ENCODE measurements at places on chromosomes 1 and 21.

DNA sequence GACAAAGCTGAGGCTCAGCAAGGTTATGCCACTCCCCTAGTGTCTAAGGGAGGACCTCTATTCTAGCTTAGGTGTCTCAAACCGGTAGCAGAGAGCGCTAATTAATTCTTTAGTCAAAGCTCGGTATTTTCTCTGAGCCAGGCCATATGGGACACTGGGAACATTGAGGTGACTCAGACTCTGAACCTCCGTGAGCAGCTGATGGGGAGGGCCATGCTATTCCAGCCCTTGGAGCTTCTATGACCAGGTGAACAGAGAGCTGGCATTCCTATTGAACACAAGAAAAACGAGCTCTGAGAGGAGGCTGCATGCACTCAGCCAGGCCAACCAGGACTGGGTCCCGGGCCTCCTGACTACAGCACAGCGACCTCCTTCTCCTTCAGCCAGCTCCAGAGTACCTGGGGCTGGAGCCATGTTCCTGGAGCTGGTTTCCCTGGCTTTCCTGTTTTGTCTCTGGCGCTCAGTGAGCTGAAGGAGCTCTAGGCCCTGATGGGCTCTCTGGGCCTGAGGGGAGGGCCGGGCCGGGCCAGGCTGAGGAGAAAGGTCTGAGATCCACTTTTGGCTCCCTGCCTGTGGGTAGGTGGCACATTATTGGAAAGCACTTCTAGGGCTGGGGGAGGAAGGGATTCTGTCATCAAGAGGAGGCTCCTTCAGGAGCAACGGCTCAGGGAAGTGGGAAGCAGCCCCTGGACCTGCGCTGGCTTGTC, 37.0 kb downstream of the SLC9A1 start:
- DNase-seq: no peak

- DNase-seq: no peak
Observed at GRCh38 chr21:14543983-14544382, 2.1 kb downstream of the SAMSN1 start.

DNA sequence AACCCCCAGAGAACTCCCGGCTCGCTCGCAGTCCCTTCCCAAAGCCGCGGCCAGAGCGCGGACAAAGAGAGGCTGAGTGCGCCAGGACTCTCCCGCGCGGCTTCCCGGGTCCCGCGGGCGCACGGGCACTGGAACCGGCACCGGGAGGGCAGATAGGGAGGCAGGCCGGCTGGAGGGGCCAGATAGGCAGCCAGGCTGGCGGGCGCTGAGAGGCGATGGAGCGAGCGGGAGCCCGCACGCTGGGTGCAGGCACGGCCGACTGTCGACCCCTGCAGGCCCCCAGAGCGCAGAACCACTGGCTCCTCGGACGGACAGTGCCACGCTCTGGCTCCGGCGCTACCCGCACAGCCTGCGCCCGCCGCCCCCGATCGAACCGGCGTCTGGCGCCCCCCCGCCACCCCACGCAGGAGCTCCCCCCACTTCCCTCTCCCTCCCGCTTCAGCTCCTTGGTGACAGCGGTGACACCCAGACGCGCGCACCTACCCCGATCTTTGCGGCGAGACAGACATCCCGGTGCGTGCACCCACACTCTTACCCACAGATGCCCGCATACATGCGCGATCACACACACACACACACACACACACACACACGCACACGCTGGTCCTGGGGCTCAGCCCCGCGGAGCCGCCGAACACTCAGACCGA, 534 bp downstream of the SLC6A9 start:
- DNase-seq: no peak

GRCh38 chr1:205171369-205171768, 40.1 kb downstream of the DSTYK start:
- no peak for DNase-seq

DNA sequence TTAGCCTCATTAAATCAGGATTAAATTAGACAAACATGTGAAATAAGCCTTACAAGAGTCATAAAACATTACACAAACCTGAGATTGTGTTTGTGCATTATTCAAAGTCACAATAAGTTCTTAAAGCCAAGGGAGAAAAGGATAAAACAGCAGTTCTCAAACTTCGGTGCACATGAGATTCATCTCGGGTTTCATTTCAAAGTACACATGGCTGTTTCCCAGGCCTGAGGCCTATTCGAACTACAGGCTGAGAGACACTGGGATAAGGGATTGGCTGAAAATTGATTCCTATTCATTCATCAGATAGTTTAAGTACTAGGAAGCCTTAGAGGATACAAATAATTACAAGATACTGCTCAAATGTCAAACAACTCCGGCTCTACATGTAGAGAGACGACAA, 35.9 kb upstream of the PROX1 start:
- no peak for DNase-seq

DNA sequence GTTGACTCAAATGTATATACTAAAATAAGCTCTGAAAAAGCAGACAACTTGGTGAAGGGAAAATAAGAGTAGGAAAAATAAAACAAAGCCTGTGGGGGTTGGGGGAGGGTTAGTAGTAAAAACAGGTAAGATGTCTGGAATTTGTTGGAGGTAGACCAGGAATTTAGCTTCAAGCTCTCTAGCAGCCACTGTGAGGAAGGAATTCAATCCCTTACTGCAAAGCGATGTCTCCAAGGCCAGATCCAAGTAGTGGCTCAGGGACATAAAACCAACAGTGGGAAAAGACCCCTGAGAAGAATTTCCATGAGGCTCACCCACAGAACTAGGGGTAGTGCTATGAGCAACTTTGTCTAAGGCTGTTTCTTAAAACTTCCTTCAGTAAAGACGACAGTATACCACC, 7.8 kb downstream of the ANGPTL7 start:
- DNase-seq: no peak

GRCh38 chr1:30305519-30305918, 417.9 kb downstream of the MATN1 start:
- peak; percentile 42 for DNase-seq

DNA sequence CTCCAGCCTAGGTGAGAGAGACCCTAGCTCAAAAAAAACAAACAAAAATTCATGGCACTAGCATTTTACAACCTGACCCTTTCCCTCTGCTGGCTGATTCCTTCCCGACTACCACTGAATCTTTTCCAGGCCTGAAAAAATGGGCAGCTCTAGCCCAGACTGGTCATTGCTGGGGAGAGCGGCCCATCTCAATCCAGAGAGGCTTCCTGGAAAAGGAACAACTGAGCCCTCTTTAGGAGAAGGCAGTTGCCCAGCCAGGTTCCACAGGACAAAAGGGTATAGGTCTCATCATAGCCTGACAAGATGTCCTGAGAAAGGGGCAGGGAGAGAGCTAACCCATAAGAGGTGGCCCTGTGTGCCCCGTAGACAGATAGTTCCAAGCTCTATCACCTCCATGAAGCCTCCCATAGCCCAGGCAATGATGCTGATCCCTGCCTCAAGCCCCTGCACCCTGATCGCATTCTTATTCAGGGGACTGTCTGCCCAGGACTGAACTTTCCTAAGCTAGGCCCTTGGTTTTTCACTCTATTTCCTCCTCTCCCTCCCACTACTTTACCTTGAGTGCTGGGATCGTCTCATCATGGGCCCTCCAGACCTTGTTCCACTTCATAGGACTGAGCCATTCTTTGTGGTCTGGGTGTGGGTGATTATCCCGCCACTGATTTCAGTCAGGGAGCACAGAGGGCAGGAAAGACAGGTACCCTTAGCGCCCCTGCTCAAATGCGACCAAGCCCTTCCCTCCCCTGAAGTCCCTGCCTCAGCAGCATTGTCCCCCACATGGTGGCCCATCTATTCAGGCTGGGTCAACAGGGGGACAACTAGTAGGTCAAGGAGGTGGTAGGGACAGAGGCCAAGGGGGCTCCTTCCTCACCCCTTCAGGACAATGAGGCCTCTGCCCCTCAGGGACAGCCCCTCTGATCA, 18.2 kb downstream of the RHBG start:
- no peak for DNase-seq

DNA sequence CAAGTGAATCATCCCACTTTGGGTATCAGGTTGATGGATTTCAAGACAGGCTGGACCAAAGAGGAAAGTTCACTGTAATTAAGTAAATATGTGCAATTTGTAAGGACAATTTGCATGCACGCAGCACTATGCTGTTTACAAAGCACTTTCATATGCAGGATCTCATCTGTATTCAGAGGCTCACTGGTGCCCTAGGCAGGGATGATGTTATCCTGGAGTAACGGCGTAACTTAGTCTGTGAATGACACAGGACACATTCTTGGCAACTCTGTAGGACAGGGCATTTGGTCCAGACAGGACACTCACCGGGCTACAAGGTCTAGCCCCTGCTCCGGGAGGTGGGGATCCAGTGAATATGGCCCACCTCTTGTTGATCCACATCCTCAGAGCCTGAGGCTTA, 365.4 kb upstream of the DUSP10 start:
- DNase-seq: no peak

DNA sequence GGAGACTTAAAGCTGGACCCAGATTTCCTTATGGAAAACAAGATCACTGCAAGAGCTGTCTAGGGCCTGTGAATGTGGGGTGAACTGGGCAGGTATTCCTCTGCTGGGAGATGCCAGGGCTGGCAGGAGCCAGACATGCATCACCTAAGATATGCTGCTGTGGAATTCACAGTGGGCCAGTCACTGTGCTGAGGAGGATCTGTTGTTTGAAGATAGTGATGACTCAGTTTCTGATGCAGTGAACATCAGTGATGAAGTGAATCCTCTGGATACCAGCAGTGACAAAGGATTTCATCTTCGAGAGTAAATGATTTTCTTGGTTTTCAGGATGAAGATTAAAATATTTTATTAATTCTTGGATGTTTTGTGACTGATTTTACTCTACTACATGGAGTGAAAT, 29.9 kb upstream of the CAMSAP2 start:
- no peak for DNase-seq

DNA sequence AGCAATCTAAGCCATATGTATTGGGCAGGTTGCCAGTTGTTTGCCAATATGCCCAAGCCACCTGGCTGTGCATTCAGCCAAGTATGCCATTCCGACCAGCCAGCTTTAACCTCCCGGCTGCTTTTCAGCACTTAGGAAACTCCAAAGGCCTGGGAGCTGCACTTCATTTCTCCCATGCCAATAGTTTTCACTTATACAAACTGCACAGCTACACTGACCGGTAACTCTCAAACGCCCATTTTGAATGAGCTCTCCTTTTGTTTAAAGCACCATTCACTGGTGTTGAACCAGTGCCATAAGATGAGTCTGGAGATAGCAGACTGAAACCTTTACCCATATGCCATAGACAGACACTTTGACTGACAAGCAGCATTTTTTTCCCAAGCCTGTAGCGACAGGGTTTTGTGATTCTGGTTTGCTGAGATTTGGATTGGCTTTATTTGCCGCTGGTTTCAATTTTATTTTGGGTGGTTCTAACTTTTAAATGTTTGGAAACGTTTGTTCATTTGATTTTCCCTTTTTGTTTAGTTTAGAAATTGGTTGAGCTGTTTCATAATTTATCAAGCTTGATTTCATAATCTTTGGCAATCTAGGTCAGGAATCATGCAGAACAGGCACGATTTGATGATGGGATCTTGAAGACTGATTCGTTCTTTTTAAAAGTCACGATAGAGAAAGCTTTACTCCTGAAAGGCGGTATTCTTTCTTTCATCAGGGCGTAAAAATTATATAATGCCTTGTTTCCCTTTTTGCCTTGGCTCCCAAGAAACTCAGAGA, 144.6 kb downstream of the NFIA start:
- DNase-seq: no peak

DNA sequence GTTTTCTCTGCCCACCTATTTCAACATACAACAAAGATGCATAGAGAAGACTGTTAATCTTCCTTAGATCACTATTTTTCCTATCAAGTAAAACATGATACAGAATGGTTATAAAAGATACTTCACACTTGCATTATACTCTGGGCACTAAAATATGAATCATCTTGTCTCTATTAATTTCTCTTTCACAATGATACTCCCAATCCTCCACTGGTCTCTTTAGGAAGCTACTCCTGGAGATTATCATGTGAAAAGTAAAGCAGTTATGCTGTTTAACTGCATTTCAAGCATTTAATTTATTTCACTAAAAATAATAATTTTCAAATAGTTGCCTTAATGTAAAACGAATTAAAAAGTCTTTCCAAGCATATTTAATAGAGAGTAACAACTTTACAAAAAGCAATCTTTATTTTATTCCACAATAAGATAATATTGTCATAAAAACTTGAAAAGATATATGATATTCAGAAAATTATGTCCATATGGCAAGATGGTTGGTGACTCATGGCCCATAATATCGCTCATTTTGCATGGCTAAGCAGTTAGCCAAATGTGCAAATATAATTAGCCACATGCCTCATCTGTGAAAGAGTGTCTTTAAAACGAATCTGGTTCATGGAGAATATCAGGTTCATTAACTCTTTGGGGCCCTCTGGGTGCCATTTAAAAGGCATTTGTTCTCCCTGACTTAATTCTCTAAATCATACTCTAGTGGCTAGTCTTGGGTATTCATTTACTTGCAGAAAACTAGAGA, 1569.0 kb upstream of the B3GALT2 start:
- no peak for DNase-seq

DNA sequence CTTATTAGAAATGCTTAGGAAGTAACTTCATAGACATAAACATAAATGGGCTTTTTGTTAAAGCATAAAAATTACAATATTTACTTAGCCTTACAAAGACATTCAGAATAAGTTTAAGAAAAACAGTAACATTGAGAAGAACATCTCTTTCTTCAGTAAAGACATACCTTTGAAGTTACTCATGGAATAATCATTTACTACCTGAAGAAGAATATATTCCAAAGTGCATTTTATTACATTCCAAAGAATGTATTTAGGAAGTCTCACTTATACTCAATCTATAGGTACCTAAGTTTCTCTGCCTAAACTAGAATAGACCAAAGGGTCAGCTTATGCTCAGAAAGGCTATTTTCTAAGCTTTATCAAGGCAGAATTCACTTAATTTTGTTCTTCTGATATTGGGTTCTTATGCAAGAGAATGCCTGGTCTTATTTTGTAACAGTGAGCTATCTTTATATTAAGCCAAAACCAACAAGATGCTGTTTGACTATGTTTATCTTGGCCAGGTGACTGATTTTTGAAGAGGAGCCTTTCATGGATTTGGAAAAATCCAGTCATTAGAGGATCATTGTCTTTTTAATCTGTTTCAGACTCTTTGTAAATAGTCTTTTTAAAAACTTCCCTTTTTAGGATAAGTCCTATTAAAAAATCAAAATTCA, 110.1 kb downstream of the OLFML2B start:
- DNase-seq: no peak

GRCh38 chr1:173491508-173491907, 14.4 kb downstream of the PRDX6 start:
- no peak for DNase-seq

- no peak for DNase-seq
Observed at GRCh38 chr1:201468501-201468843, 516 bp downstream of the PHLDA3 start.

- no peak for DNase-seq
Observed at GRCh38 chr1:104073463-104073902, 323.8 kb downstream of the AMY1C start.

DNA sequence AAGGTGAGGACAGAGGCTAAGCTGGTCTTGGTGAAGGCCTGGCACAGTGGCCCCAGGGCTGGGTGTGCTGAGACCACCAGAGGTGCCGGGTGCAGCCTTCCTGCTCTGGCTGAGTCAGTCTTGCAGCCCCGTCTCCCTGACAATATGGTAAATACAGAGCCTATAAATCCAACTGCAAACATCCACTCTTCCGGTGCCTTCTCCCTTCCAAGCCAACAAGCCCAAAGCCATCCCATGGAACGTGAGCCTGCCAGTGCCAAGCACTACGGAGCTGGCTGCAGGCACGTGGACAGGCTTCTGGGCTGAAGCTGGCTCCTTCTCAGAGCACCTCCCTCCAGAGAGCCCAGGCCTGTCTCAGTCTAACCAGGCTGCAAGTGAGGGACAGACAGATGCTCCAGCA, 70.0 kb downstream of the TRABD2B start:
- no peak for DNase-seq
